WTC11 (cell line): ENCODE measurements at places on chromosomes 7 and 10.

DNA sequence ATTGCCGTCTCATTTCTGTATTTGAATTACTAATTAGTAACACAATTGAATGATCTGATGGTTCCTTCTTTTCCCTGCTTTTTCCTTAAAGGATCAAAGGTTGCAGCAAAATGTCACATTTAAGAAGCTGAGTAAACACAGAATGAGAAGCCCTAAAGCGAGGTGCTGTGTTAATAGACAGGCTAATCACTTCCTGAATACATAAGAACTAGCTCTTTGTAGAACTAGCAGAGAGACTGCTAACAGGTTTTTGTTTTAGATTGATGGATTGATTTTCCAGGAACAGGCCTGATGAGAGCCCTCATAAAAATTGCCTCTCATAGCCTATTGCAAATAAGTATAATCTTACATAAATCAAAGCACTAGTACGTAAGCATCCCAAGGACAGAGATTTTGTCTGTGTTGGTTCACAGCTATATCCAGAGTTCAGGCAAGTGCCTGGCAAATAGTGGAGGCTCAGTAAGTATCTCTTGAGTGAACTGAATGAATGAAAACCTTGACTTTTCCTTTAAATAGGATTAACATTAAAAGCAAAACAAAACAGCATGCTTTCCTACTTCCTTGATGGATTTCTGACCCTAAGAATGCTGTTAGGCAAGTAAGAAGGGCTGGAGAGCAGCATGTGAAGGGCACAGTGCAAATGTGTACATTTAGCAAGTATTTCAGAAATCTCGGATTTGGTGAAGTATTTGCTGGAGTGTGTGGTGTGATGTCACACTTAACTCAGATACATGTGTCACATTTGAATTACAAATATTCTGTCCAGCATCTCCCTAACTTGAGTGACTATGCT lies 3.3 kb downstream of the TMEM229A start:
- no peak for DNase-seq

- peak; percentile 18 for DNase-seq
Observed at GRCh38 chr10:34538281-34538829, 276.7 kb downstream of the PARD3 start.

- no peak for DNase-seq
Observed at GRCh38 chr7:1239803-1240516, 7.3 kb downstream of the UNCX start.

DNA sequence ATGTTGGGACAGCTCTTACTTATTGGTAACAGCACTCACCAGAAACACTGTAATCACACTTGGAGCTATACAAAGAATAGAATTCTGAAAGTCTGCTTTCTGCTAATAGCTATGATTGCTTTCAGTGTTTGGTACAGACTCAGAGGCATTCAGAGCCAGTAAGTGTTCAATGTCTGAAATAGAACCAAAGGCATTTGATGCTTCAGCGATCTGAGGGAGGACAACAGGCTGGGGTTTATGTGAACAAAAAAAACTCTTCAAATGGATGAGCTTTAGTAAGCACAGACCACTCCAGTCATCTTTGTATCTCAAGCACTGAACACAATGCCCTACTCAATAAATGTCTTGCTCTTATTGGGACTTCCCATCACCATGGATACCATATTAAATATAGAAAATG lies 322.8 kb upstream of the GRM3 start:
- DNase-seq, result no peak

- peak; percentile 80 for DNase-seq
Observed at GRCh38 chr10:133127291-133128125, 32.5 kb upstream of the KNDC1 start.

GRCh38 chr7:380139-380485 lies 90.1 kb downstream of the FOXL3 start:
- no peak for DNase-seq

- peak; percentile 16 for DNase-seq
Observed at GRCh38 chr10:42475168-42476098, 162.9 kb downstream of the ZNF33B start.

DNA sequence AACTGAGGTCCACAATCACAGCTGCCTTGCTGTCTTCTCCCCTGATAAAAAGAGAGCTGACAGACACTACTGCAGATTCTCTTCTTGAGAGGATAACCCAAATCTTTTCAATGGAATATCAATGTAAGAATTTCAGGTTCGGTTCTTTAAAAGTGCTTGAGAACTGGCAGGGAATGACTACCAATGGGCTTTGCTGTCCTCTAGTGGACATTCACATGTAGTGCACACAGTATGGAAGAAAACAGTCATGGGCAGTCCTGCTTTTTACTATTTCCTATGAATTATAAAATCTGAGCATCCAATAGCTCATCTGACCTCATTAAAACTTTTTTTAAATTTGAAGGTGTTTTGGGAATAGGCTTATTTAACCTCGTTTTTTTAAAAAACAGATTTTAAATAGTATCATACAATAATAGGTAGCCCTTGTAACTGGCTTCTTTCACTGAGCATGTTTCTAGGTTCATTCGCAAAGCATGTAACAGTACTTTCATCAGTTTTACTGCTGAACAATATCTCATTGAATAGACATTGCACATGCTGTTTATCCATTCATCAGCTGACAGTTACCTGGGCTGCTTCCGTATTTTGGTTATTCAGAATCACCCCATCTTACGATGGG lies 18.3 kb downstream of the FZD9 start:
- DNase-seq, result no peak

GRCh38 chr10:3485057-3485686 lies 299.8 kb downstream of the KLF6 start:
- no peak for DNase-seq
